ENCODE measurements at places on chromosomes 7 and 10.

DNA sequence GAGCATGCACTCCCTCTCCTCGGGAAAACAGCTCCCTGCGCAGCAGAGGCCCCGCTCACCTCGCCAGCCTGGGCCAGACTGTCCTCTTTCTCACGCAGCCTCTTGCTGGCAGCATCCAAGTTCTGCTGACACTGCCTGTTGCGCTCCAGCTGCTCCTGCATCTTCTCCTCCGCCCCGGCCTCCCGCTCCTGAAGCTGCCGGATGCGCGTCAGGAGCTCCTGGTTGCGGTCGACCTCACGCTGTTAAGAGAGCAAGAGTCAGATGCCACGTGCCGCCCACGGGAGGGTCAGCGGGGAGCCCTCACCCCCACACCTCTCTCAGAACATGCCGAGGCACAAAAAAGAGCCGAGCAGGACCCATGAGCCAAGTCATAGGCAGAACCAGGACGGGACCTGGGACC is 10.2 kb downstream of the MAD1L1 start:
- no peak for DNase-seq

GRCh38 chr7:44846816-44847508 is 925 bp downstream of the H2AZ2 start:
- no peak for DNase-seq

DNA sequence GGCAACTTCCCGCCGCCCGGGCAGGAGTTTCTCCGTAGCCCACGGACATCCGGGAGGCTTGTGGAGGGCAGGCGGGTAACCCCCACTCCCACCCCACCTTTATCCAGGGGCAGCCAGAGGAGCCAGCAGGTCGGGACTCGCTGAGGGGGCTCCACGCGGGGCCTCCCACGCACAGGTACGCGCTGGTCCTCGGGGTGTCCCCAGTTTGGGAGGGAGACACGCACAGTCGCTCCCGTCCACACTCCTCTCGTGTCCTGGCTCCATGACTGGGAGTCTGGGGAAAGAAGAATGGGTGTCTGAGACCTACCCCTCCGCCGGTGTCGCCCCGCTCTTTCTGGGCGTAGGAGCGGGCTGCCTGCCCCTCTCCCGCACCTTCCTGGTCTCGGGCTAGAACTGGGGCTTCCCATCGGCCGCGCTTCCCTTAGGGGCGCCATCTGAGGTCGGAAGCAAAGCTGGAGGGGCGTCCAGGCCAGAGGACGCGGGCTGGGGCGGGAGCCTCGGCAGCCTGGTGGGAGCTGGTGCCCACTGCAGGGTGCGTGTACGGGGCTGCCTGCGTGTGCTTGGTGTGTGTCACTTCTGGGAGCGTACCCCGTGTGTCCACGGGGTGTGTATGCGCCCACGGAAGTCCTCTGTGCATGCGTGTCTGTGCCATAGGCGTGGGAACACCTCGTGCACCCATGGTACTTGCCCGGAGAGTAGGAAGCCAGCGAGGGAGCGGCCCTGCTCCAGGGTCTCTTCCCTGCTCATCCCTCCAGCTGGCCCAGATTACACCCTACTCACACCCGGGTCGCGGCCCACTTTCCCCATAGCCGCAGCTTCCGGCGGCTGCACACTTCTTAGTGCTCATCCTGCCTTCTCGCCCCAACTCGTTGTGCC is 73.0 kb upstream of the LEP start:
- no peak for DNase-seq

- DNase-seq: no peak
Measured at GRCh38 chr10:74645692-74646091, 180.7 kb upstream of the KAT6B start.

- DNase-seq: no peak
Measured at GRCh38 chr10:104559935-104560334, 81.2 kb upstream of the SORCS3 start.

DNA sequence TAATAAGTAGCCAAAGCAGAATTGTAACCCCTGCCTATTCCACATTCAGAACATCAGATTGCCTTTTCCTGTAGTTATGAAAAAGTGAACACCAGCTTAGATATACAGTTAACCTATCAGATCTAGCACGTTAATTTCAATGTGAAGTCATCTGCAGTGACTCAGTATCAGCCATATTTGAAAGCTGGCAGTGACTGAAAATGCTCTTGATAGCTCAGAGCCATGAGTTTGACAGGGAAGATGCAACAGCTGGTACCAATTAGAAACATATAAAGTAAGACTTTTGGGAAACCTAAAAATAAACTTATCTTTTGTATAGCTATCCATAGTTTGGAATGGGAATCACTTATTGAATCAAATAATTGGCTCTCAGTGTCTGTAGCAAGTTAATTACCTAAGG is 284.1 kb upstream of the NPSR1 start:
- no peak for DNase-seq

Data from Jurkat, Clone E6-1 (cell line).